ENCODE measurements at places on chromosomes 11 and 22.
A peak's percentile ranks its signal among the peaks of the same experiment; 100 is the strongest.

DNA sequence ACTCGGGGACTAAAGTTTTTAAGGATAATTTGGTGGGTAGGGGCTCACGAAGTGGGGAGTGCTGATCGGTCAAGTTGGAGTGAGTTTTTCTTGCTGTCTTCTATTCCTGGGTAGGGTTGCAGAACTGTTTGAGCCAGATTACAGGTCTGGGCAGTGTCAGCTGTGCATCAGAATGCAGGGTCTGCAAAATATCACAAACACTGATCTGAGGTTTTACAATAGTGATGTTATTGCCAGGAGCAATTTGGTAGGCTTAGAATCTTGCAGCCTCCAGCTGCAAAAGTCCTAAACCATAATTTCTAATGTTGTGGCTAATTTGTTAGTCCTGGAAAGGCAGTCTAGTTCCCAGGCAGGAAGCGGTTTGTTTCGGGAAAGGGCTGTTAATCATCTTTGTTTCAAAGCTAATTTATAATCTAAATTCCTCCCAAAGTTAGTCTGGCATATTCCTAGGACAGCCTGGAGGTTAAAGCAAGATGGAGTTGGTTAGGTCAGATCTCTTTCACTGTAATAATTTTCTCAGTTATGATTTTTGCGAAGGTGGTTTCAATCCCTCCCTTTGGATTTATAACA lies 39.7 kb upstream of the CALCA start:
- no peak for DNase-seq

DNA sequence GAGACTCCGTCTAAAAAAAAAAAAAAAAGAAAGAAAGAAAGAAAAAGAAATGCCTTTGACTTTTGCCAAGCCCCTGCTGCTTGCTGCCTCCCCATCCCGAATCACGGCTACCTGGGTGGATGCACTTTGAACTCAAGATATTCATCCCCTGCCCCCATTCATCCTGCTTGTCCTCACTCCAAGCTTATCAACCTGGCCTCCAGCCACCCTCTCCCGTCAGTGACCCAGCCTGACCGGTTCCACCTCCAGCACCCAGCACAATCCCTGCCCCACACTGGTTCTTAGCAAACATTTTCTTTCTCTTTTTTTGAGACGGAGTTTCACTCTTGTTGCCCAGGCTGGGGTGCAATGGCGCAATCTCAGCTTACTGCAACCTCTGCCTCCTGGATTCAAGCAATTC lies 44.4 kb downstream of the CYTH4 start:
- no peak for DNase-seq

DNA sequence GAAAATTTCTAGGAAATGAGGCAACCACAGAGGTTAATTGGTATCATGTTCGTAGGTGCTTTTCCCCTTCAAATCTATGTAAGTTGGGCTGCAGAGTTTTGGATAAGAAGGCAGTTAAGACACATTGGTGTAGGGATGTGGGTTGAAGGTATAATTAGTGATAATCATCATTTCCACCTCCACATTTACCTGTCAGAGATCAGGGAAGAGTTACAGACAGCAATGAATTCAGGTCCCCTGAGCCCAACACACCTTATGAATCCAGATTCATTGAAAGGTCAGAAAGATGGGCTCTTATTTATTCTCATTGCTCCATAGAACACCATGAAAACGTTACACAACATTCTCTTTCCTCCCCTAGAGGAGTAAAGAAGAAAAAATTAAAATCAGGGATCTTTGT lies 308.7 kb downstream of the C11orf87 start:
- no peak for DNase-seq

DNA sequence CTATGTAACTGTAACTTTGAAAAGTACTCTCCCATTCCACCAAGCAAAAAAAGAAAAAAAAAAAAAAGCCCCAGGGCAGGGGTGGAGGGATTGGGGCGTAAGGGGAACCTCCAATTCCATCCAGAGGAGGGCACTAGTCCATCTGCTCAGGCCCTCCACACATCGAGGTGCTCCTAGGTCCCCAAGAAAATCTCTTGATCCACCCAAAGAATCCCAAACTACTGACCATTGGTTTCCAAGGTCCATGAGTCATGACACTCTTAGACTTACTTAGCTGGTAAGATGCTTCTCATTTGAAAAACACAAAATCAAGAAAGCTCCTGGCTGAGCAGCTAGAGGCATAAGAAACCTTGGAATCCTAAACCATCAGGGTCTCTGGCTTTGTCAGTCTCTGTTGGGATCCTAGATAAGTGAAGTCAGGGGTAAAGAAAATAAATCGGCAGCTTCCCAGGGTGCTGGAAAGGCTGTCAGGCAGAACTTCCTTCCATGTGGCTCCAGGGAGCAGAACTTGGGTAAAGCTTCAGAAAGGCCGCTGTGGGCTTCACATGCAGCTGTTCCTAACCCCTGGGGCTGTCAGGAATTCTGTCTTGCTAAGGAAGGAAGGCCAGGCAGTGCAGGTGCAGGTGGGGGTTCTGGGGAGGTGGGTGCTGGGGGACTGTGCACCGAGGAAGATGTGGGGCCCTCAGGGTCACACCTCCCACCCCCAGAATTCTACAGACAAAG lies 49.4 kb upstream of the ADA2 start:
- DNase-seq: no peak

DNA sequence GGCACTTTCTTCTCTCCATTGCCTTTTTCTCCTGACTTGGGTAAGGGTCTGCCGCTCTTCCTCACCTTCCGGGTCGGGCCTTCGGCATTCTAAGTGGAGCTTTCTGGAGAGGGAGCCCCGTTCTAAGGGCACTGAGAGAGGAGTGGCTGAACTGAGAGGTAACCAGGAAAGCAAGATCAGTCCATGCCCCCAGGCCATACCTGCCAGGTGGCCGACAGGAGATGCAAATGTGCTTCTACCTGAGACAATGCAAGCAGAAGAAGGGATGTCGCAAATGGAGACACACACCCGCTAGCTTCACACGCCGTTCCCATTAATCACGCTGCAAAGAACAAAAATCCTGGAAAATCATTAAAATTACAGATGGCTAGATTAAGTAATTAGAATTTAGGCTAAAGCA lies 156.4 kb upstream of the TBCEL start:
- no peak for DNase-seq

- no peak for DNase-seq
Measured at GRCh38 chr11:113148652-113149051, 165.7 kb upstream of the TTC12 start.

DNA sequence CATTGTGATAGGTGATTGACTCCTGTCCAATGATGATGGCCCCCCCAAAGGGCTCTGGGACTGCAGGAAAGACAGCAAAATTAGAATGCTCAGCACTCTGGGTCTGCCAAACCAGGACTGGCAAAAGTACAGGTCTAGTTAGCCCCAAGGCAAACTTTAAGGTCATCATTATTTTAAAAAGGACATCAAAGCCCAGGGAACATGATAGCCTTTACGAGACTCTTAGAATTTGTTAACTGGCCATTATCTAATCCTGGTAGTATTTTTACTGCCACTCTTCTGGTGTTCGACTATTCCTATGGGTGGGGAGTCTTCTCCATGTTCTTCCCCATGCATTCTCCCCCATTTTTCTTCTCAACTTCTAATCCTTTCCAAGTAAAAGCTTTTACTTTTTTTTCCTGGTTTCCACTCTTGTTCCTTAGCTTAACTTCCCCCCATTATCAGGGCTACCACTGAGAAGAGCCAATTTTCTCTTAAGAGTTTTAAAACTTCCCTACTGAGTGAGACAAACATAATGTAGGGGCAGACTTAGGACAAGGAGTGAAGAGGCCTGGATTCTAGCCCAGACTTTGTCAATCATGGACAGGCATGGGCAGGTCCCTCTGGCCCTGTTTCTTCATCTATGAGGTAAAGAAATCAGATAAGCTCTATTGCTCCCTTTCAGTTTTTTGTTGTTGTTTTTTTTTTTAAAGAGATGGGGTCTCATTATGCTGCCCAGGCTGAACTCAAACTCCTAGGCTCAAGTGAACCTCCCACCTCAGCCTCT lies 7.1 kb downstream of the DDB1 start:
- DNase-seq: no peak

- no peak for DNase-seq
Measured at GRCh38 chr22:49871482-49871881, 17.8 kb downstream of the ZBED4 start.

DNA sequence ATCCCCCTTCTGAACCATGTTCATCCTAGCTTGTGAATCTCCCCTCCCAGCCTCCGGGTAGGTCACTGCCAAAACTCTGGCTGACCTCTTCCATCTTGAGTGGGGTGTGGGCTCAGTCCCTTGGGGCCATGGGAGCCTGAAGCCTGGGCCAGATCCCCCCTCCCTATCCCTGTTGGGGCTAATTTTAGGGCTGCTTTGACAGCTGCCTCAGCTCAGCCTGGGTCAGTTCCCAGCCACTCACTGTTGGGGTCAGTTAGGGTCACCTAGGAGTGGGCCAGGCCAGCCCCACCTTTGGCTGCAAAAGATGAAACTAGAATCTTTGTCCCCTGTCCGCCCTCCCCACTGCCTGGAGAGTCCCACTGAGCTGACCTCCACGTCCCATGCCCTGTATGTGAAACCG lies 29.8 kb upstream of the P2RY2 start:
- DNase-seq: no peak

- no peak for DNase-seq
Measured at GRCh38 chr11:73423506-73423905, 47.3 kb downstream of the RELT start.

GRCh38 chr11:111912535-111912934 lies at the start of gene HSPB2:
TSS of gene HSPB2 (plus strand) at chr11:111912734. CDS start at chr11:111912830, 96 bp downstream.
- DNase-seq: no peak

- DNase-seq: no peak
Measured at GRCh38 chr11:36743039-36743438, 145.0 kb upstream of the RAG2 start.

DNA sequence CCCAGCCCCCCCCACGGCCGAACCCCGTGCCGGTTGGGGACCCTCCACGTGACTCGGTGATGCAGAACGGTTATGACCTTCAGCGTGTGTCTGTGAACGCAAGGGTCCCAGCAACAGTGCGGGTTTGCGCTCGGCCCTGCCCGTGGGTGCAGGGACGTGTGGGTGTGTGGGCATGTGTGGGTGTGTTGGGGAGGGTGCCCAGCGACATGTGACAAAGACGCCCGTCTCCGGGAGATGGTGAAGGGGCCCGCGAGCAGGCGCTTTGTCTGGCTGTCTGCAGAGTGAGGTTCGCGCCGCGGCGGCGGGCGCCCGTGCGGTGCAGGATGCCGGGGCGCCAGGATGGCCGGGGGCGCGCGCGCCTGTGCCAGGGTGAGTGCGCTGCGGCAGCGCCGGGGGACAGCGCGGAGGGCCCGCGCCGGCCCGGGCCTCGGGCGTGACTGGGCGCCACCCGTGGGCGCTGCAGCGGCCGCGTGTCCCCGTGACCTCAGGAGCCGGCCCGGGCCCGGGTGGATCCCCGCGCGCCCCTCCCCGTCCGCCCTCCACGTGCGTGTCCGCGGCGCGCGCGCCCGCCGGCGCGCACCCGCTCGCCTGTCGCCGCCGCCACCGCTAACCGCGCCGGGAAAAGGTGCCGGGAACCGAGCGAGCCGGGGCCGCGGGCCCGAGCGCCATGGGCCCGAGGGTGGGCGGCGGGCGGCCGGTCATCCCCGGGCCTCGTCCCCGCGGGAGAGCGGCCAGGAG lies at the start of gene LRFN4:
LRFN4 (plus strand) TSS at position 569 of the 738 bp plus-strand sequence. CDS start 681 bp downstream, outside the sequence.
- no peak for DNase-seq

DNA sequence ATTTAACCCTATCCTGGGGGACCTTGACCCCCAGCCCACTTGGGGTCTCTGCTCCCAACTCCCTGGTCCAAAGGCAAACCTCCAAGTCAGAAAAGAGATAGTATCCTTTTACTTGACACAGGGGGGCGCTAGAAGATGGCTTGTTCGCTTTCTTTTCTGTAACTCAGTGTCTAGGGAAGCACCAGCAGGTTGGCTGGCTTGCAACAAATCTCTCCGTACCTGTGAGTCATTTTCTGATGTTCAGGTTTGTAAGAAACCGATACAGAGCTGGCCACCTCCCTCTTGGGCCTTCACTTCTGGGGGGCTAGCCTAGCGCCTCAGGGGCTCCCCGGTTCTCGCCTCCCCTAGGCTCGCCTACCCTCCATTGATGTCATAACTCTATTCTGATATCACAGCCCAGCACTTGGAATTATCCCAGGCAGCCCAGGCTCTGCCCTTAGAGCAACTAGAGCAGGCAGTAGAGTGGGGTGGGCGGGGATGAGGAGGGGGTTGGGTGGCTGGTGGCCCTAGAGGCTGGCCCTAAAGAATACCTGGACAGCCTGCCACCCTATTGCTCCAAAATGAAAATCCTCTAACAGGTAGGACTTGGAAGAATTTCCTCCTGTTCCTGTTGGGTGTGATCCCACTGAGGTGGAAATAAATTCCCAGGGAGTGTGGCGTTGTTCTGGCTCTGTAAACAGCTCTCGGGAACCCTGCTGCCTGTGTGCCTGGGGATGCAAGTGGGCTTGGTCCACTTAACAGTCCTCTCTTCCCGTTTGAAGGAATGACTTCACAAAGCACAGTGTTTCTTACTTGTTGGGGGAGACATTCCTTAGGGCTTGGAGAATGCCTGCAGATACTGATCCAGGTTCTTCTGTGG lies 69.4 kb downstream of the OSBP2 start:
- DNase-seq: peak; percentile 38

GRCh38 chr11:2864901-2865300 lies 20.7 kb downstream of the CDKN1C start:
- no peak for DNase-seq

DNA sequence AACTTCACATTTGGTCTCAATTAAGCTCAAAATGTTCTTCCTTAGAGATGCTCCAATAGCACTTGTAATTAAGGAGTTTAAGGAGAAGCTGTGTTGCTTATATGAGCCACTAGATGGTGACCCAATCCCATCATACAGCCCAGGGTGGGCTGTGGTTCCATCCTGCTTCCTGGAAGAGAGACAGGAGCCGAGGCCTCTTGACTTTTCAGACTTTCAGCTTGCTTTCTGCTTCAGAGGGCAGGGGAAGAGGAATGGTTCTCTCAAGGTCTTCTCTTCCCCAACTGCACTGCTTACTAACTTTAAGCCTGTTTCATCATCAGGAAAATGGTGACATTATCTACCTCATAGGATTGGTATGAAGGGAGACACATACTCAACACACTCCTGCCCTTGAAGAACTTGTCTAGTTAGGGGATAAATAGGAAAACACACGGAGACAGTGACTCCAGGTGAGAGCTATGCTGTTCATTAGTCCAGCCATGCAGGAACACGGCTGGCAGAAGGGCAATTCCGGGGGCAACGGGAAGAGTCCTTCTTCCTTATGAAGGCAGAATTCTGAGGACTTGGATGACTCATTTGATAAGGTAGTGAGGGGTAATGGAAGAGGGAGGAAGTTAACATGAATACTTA lies 20.1 kb downstream of the TMEM218 start:
- DNase-seq: no peak

- no peak for DNase-seq
Measured at GRCh38 chr11:115256397-115257197, 247.6 kb downstream of the CADM1 start.
